ENCODE measurements at places on chromosomes 7 and 10. TPM values are rescaled to one million over a fixed set of nuclear protein-coding genes. Genes with fewer than 3 reads are reported as not detected.

GRCh38 chr7:70772891-70773290, 359.1 kb upstream of the GALNT17 start:
- DNase-seq: no peak

GRCh38 chr10:91191584-91191919, 28.9 kb upstream of the PCGF5 start:
- DNase-seq: no peak

GRCh38 chr10:95560278-95561176, 644 bp downstream of the SORBS1 start:
- peak; percentile 90 for DNase-seq

- DNase-seq: peak; percentile 49
Measured at GRCh38 chr7:131546583-131547141, 9.8 kb downstream of the PODXL start.

DNA sequence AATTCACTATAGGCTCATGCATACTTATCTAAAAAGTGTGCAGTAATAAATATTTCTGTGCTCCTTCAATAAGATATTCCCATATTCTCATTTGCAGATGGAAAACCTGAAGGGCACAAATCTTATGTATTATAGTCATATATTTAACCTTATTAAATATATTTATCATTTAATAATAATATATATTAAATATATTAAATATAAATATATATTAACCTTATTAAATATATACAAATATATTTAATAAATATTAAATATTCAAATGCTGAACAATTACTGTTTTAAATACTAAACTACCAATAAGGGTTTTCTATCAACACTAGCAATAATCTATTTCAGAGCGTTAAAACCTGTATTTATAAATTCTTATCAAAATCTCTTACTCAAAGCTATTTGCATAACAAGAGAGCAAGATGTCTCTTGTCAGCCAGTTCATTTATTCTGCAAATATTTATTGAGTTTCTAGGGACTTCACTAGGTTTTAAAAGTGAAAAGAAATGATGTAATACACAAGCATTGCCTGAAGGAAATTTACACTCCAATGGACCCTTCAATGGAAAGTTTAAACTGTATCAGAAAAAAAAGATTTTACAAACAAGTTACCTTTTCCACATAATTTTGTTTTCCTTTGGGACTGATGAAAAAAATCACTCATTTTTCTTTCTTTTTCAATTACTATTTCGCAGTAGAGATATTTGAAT, 159.2 kb downstream of the AGMO start:
- DNase-seq: no peak

GPR158 gene
- polyA plus RNA-seq: 0.06 TPM
